Peyer's patch (tissue), 4 donors: ENCODE measurements at places on chromosomes 2 and 18. TPM values are rescaled to one million over a fixed set of nuclear protein-coding genes. Genes with fewer than 3 reads are reported as not detected.

- no peak for DNase-seq
These were observed 393.1 kb upstream of the LYPD1 start for GRCh38 chr2:133062931-133063665.

GRCh38 chr2:41293491-41293890, 754.3 kb upstream of the PKDCC start:
- DNase-seq = no peak

The MALL gene
- total RNA-seq = 600 TPM

DNA sequence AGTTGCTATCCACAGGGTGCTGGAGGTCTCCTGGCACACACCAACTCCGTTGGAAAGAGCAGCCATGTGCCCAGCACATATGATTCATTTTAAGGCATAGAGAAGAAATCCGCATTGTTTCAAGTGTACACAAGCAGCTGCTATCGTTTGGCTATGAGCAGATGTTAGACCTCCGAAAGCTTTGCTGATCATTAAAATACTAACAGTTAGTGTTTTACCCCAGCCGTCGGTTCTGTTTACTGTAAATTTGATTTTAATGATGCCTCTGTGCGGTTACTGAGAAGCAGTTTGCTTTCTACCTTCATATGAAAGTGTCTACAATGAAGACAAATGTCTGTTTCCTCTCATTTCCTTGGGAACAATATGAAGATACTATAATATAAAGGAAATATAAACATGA, 154.9 kb downstream of the PTGR3 start:
- DNase-seq = no peak

GRCh38 chr2:140580532-140581151, 1550.2 kb downstream of the LRP1B start:
- no peak for DNase-seq

The FOXI3 gene
- total RNA-seq = not detected

The SPP2 gene
- total RNA-seq = not detected

GRCh38 chr18:986552-986951, 81.9 kb downstream of the ADCYAP1 start:
- DNase-seq = no peak

The PSMG2 gene
- total RNA-seq = 55.3 TPM

GRCh38 chr2:20614201-20615067, 36.5 kb downstream of the HS1BP3 start:
- peak; percentile 43 for DNase-seq

DNA sequence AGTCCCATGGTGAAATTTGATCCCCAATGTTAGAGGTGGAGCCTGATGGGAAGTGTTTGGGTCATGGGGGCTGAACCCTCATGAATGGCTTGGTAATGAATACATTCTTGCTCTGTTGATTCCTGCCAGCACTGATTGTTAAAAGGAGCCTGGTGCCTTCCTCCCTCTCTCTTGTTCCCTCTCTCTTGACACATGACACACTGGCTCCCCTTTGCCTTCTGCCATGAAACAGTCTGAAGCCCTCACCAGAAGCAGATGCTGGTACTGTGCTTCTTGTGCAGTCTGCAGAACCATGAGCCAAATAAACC, 30.6 kb upstream of the EPC2 start:
- DNase-seq = no peak

The CFAP221 gene
- 2.8 TPM for total RNA-seq

DNA sequence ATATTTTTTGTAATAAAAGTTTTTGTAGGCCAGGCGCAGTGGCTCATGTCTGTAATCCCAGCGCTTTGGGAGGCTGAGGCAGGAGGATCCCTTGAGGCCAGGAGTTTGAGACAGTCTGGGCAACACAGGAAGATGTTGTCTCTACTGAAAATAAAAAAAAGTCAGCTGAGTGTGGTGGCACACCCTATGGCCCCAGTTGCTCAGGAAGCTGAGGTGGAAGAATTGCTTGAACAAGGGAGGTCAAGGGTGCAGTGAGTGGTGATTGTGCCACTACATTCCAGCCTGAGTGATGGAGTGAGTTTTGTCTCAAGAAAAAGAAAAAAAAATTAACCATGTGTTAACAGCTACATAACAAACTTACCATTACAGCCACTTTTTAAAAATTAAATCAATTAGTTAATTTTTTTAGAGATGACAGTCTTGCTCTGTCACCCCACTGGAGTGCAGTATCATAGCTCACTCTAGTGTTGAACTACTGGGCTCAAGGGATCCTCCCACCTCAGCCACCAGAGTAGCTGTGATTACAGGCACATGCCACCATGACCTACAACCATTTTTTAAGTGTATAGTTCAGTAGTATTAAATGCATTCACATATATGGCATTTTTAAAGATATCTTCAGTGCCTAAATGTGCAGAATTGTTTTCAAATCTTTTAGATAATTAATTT, 67.2 kb upstream of the ACYP2 start:
- DNase-seq = no peak

The TTN gene
- 7.6 TPM for total RNA-seq

The GRB14 gene
- 3.1 TPM for total RNA-seq

- DNase-seq = peak; percentile 72
These were observed at the start of gene TUBA4B for GRCh38 chr2:219252900-219253752. TSS of gene TUBA4B (plus strand) at chr2:219253243. CDS start at chr2:219253408, 165 bp downstream.

The CKAP2L gene
- total RNA-seq = 2.0 TPM

The ABCB11 gene
- not detected for total RNA-seq

GRCh38 chr2:39033980-39034379, 86.9 kb downstream of the SOS1 start:
- DNase-seq = no peak

The PSMA8 gene
- total RNA-seq = not detected

DNA sequence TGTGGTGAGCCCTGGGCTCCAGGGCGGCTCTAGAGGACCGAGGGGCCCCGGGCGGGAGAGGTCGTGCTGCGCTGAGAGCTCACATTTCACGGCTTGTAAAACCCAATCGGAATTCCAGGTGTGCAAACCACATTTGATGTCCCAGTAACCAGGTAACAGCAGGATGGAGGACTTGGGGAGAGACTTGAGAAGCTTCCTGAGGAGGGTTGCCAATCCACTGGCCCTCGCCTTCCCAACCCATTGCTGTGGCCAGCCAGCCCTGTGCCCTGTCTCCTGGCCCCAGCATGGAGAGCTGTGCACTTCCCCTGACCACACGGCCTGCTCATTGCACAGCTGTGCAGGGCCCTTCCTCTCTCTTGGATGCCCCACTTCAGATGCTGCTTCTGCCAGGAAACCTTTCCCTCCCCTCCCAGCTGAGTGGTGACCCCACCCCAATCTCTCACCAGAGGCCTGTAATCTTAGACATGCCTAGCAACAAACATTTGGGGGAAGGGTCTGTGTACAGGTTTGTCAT, 39.6 kb downstream of the ASB1 start:
- DNase-seq = no peak

DNA sequence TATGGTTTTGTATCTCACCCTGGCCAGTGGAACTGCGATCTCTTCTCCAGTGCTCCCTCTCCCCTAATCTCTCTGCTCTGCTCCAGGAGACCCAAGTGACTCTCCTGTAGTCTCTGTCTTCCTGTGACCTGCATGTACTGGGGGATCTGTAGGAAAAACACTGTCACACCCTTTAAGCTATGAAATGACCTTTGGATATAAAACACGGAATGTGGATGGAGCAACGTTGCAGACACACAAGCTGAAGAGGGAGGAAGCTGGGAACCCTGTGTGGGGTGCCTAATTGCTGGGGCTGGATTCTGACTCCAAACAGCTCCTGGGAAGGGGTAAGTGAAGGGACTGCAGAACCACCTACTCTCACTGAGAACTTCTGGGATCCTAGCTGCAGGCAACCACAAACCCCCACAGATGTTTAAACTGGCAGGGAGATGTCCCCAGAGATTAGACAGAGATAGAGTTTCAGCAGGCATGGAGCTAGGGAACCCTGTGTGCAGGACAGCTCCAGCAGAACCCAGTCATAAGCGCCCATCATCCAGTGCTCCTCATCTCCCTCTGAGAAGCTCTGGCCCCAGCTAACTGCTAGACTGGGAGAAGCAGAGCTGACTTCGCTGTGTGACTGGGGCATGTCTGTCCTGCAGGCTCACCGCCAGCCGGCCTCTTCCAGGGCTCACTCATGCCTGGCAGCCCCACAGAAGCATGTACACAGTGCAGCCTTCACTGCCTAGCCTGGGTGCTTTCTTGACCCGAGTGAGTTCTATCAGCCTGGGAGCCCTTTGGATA, 482.7 kb upstream of the SETBP1 start:
- DNase-seq = no peak

DNA sequence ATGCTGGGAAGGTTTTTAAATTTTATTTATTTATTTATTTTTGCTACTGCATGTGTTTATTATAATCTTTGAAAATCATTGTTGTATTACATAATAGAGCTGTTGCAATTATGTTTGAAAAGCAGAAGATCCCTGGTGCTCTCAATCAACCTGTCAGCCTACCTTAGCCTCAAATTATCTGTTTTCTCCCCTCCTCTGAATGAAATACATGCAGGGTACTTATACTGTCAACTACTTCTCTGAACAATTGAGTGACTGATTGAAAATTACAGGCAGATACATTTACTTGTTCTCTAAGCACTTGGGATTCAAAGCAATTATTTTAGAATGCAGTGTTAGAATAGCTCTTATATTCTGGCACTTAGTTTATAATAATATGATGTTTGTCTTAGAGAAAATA, 8.1 kb downstream of the KYNU start:
- DNase-seq = no peak

The SLC4A5 gene
- 1.8 TPM for total RNA-seq

The MROH2A gene
- total RNA-seq = 0.27 TPM

- no peak for DNase-seq
These were observed 470.8 kb downstream of the DLGAP1 start for GRCh38 chr18:3984163-3984757.

GRCh38 chr2:28488083-28488830, 7.6 kb upstream of the PLB1 start:
- no peak for DNase-seq

The CIB4 gene
- not detected for total RNA-seq

The DNAJC5G gene
- total RNA-seq = not detected

- no peak for DNase-seq
These were observed 17.6 kb downstream of the ADAM17 start for GRCh38 chr2:9538000-9538507.

GRCh38 chr18:45342166-45342565, 273.1 kb upstream of the SLC14A2 start:
- DNase-seq = no peak

DNA sequence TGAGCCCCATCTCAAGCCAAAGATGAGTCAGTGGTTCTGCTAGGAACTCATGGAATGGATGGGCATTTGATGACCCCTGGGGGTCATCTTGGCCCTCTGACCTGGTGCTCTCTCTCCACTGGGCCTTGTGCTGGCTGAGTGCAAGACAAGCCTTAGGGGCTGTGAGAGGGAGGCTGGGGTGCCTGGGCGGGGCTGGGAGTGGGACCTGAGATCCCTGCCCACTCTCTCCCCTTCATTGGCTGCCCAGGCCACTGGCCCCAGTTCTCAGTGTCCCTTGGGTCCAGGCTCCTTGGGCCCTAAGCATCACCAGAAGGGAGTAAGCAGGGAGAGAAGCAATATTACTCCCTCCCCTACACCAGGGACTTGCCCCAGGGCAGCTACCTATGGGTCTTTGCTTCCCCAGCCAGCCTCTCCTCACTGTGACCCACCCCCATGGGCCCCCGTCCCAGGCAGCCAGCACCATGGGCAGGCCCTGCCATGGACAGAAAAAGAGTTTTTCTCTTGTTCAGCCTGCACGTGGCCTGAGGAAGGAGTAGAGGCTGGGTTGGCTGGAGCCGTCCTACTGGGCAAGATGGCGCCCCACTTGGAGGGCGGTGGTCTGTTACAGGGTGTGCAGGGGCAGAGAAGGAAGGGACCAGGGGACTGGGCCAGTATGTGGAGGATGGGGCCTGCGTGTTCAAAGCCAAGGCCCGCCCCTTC, 33.6 kb downstream of the ATOH8 start:
- no peak for DNase-seq

DNA sequence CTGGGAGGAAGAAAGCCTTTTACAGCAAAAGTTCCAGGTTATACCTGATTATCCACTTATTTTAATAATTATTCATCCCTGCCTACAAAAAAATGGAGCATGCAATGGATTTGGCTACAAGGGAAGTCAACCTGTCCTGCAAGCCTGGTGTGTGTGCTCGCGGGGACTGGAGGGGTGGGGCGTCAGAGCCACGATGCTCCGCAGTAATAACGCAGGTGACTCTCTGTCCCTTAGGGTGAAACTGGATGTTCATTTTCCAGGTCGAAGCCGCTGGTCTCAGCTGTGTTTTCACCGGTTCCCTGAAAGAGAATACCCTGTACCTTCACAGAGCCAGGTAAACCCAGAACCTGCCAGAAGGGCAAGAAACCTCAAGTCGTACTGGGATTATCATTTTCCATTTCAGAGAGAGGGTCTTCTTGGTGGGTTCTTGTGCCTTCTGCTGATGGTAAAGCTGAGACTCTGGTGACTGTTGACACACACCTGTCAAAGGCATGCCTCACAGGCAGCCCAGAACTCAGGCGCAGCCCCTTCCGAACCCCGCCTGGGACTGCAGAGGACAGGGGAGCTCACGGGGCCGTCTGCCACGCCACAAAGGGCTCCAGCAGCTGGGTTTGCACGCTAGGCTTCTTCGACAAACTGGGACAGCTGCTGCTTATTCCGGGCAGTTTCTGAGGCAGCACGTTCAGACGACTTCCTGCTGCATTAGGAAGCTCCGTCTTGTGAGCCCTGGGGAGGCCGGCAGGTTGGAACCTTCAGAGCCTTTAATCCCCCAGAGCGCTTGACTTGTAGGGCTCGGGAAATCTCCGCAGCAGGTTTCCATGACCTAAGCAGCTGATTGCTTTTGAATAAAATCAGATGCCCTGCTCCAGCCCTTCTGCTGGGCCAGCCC, 58.6 kb downstream of the KCNG2 start:
- no peak for DNase-seq

DNA sequence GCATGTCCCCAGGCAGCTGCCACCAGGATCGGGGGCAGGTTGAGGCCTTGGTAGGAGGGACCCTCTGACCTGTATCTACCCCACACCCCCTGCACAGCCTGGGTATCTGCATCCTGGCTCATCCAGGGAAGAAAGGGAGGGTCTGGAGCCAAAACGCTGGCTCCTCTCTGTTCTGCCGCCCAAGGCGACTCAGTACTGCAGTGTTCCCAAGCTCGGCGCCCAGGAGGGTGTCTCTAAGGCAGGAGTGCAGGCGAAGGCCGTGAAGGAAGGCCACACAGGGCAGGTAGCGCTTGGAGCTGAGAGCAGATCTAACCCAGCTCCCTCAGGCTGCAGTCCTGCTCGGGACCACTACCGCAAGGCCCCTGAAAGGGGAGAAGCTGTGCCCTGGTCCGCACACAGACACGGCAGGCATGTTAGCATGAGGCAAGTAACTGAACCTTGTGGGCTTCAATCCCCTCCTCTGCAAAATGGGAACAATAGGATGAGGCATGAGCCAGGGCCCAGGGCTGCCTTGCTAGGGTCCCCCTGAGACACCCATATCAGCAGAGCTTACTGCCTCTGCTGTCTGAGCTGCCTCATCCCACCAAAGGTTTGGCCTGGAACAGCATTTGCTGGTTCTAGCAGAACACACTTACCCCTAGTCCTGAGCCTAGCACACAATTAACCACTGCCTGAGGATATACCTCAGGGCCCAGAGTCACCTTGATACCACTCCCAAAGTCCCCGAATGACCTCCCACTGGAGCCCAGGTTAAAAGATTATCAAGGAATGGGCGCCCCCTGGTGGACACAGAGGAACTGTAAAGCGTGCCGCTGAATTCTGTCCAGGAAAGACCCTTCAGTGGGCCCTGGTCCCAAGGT, 6.5 kb downstream of the PTMA start:
- DNase-seq = peak; percentile 80

The KIAA2012 gene
- total RNA-seq = 0.27 TPM

The OSR1 gene
- total RNA-seq = 5.0 TPM

The ERICH2 gene
- total RNA-seq = not detected

- DNase-seq = no peak
These were observed 148.0 kb downstream of the DNER start for GRCh38 chr2:229566370-229566769.

GRCh38 chr2:236128321-236128720, 39.9 kb downstream of the GBX2 start:
- no peak for DNase-seq

- DNase-seq = peak; percentile 92
These were observed 795 bp downstream of the METTL21A start for GRCh38 chr2:207624185-207625013.
